Stimulated activated CD8-positive, alpha-beta memory T cell treated with anti-CD3 and anti-CD28 coated beads, Interleukin-2, amount 100 ng/mL, for 1 hour (primary cell): ENCODE measurements at places on chromosomes 7 and 10.

DNA sequence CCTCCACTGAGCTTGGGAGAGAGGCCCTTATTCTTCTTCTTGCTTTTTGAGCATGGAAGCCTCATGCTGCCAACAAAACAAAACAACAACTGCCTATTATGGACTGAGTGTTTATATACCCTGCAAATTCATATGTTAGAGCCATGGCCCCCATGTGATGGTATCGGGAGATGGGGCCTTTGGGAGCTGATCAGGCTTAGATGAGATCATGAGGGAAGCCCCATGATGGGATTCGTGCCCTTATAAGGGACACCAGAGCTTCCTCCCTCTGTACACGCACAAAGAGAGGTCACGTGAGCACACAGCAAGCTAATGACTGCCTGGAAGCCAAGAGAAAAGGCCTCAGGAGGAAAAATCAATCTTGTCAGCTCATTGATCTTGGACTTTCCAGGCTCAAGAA is 235.0 kb downstream of the FANK1 start:
- no peak for DNase-seq

- DNase-seq = no peak
Observed at GRCh38 chr10:128364631-128365030, 238.4 kb upstream of the MKI67 start.

DNA sequence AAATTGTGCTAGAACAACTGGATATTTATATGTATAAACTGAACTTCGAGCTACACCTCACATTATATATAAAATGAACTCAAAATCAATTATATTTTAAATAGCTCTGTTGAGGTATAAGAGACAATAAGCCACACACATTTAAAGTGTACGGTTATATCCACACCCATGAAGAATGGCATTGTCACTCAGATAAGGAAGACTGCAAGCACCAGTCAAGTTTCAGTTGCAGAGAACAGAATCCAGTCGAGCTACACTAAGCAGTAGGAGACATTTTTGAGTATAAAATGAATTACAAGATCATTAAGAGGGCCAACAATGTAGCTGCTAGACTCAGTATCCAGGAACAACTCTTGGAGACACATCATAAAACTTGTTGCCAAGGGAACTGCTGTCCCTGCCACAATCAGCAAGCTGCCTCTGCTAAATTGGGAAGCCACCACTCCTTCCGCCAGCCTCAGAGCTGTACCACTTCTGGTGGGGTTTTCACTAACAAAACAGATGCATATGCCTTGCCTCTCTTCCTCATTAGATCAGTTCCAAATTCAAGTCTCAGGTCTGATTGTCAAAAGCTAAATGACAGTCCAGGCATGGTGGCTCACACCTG is 19.6 kb upstream of the GPNMB start:
- DNase-seq = no peak

DNA sequence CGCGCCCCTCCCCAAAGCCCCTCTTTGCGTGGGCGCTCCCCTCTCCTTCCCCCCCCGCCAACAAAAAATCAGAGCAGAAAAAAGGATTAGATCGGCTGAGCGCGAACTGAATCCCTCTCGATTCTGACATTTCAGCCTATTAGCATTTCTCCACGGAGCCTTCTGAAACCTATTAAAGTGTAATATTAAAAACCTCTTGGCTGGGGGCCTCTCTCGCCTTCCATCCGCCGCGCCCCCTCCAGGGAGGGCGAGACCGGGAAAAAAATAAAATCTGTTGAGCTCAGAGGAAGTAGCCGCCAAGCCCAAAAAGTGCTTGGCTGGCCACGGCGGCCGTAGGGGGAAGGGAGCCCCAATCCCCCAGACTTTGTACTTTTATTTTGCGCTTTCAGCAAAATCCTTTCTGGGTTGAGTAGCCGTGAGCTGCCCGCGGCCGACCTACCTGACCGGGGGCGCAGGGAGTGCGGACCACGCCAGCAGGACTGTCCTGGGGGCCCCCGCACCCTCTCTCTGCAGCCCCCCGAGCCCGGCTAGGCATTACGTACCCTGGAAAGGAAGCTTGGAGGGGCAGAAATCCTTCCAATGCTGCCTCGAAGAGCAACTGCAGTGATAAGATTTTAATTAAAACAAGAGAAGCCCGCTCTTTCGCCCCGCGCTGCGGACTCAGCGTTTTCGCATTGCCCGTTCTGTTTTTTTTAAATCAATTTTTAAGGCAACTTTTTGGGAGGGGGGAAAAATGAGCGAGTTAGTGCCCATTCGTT is 1.3 kb upstream of the TNRC18 start:
- no peak for DNase-seq
